ENCODE measurements at places on chromosomes 4 and X.

GRCh38 chr4:2862528-2862927 is 18.9 kb downstream of the ADD1 start:
- H3K4me3 ChIP-seq = no peak overlapping the region
- H3K4me1 ChIP-seq = no peaks in the 10 kb centered on the region
- no peak for DNase-seq

DNA sequence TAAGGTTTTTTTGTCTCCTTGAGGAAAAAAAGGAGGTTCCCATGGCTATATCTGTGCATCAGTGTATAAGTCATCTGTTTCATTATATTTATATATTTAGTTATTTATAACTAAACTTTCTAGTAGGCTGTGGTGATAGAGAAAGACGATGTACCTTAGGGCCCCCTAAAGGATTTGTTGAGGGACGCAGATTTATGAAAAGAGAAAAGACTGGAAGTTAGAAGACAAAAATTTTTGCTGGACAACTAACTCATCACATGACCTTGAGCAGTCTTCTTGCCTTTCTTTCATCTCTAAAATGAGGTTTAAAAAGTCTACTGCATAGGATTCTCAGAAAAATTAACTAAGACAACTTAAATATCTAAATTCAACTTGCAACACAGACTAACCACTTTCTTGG is 6.1 kb downstream of the GASK1B start:
- H3K4me1 ChIP-seq = no peaks in the 10 kb centered on the region
- DNase-seq = no peak
- no peak overlapping the region for H3K27ac ChIP-seq
- H3K4me3 ChIP-seq = no peak overlapping the region

- no peak overlapping the region for H3K27ac ChIP-seq
- no peak overlapping the region for H3K4me3 ChIP-seq
- H3K36me3 ChIP-seq = peaks cover 64% of the 10 kb centered on the region
- H3K4me1 ChIP-seq = peaks cover 18% of the 10 kb centered on the region
- H3K27me3 ChIP-seq = no peaks in the 10 kb centered on the region
These were observed 52.7 kb downstream of the IRF2 start for GRCh38 chr4:184421533-184422155.

DNA sequence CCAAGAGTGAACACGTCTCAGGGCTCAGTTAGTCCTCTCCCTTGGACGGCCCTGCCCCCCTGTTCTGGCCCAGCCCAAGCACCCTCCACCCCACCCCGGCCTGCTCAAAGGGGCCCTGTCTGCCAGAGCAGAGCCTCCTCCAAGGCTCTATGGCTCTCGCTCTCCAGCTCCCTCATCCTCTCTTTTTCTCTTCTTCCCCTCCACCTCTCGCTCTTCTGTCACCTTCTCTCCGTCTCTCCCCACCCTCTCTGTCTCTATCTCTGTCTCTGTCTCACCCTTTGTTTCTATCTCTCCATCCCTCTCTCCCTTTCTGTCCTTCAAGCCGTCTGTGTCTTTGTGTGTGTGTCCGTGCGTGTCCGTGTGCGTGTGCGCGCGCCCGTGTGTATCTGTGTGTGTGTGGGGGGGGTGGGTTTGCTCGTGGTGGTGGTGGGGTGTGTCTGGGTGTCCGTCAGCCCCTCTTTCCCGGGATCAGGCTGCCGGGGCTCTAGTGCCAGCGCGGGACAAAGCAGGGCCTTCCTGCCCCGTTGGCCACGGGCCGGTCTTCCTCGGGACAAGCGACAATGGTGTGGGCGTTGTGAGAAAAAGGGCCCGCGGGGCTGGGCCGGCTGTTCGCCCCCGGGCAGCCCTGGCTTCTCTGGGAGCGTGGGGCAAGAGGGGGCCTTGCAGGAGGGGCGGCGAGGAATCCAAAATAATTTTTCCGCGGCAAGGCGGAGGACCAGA is 8.7 kb downstream of the FRG2 start:
- no peak for DNase-seq
- H3K4me1 ChIP-seq = no peaks in the 10 kb centered on the region
- no peaks in the 10 kb centered on the region for H3K36me3 ChIP-seq
- no peak overlapping the region for H3K27ac ChIP-seq
- no peaks in the 10 kb centered on the region for H3K27me3 ChIP-seq
- H3K4me3 ChIP-seq = no peak overlapping the region

GRCh38 chr4:155005395-155006090 is 202.9 kb upstream of the NPY2R start:
- H3K4me1 ChIP-seq = no peaks in the 10 kb centered on the region
- no peak for DNase-seq
- H3K27me3 ChIP-seq = no peaks in the 10 kb centered on the region
- no peaks in the 10 kb centered on the region for H3K36me3 ChIP-seq
- H3K27ac ChIP-seq = no peak overlapping the region

GRCh38 chrX:114650351-114650750 is 66.5 kb downstream of the HTR2C start:
- no peak for DNase-seq
- no peaks in the 10 kb centered on the region for H3K36me3 ChIP-seq
- no peak overlapping the region for H3K4me3 ChIP-seq
- H3K27ac ChIP-seq = no peak overlapping the region
- H3K27me3 ChIP-seq = no peaks in the 10 kb centered on the region
- no peaks in the 10 kb centered on the region for H3K4me1 ChIP-seq

GRCh38 chr4:56626420-56626819 is 54.7 kb downstream of the HOPX start:
- H3K27ac ChIP-seq = no peak overlapping the region
- no peak overlapping the region for H3K4me3 ChIP-seq
